ENCODE measurements at places on chromosomes 16 and 17. TPM values are rescaled to one million over a fixed set of nuclear protein-coding genes. Genes with fewer than 3 reads are reported as not detected.
A peak's percentile ranks its signal among the peaks of the same experiment; 100 is the strongest.

The ABCC12 gene
- not detected for total RNA-seq

The TEX19 gene
- not detected for total RNA-seq

The C17orf78 gene
- total RNA-seq = not detected

The CPHXL2 gene
- not detected for total RNA-seq

The NTN1 gene
- 0.17 TPM for total RNA-seq

DNA sequence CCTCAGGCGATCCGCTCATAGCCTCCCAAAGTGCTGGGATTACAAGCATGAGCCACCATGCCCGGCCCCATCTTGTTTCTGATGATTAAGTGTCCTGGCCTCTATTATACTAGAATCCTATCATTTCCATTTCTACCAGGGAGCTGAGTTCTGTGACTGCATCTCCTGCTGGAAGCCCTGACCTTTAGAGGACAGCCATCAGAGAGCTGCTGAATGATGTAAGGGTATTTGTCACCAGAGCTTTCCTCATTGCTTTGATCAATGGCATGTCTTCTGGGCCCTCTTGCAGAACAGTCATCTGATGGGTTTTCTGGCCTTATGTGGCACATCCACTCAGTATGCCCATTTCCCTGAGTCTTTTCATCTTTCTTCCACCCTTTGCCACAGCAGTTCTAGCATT is 39.9 kb downstream of the PSMD12 start:
- H3K36me3 ChIP-seq = no peaks in the 10 kb centered on the region
- no peak overlapping the region for H3K4me3 ChIP-seq
- no peaks in the 10 kb centered on the region for H3K4me1 ChIP-seq
- no peaks in the 10 kb centered on the region for H3K27me3 ChIP-seq
- no peak for DNase-seq
- no peak overlapping the region for H3K27ac ChIP-seq

DNA sequence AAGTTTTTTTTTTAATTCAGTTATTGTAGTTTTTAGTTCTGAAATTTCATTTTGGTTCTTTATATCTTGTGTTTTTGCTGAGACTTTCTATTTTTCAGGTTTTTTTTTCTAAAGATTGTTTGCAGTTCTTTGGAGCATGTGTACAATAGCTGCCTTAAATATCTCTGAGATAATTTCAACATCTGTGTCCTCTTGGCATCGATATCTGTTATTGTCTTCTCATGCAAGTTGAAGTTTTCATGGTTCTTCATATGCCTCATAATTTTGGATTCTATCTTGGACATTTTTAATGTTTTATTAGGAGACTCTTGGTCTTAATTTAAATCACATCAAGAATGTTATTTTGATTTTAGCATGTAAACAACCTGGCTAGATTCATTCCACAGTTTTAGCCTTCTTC is 22.8 kb downstream of the COX11 start:
- H3K27ac ChIP-seq = no peak overlapping the region
- no peaks in the 10 kb centered on the region for H3K36me3 ChIP-seq
- H3K4me1 ChIP-seq = no peaks in the 10 kb centered on the region
- no peak overlapping the region for H3K4me3 ChIP-seq
- DNase-seq = no peak

GRCh38 chr16:84754956-84755672 is 55.3 kb downstream of the USP10 start:
- H3K27ac ChIP-seq = peak overlapping the region; percentile 62
- H3K4me1 ChIP-seq = peaks cover 80% of the 10 kb centered on the region
- no peaks in the 10 kb centered on the region for H3K27me3 ChIP-seq
- H3K36me3 ChIP-seq = no peaks in the 10 kb centered on the region
- no peak for DNase-seq
- H3K4me3 ChIP-seq = no peak overlapping the region

- H3K27ac ChIP-seq = no peak overlapping the region
- DNase-seq = no peak
- peak overlapping the region; percentile 71 for H3K4me3 ChIP-seq
These were observed 45.4 kb downstream of the PRSS54 start for GRCh38 chr16:58249388-58249779.

DNA sequence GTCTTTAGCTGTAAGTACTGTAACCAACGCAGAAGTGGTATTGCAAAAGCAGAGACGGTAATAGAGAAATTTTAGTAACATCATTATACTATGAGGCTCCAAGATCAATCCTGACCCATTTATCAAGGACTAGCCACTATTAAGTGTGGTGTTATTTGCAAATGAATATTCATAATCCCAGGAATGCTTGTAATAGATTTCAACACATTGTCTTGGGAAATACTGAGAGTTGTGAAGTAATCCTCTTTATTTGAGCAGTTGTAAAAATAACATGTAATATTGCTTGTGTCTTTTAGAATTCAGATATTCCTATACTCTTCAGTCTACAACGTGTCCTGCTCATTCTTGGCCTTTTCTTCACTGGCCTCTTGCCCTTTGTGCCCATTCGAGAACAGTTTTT is 46.4 kb downstream of the GDPD1 start:
- H3K4me3 ChIP-seq = no peak overlapping the region
- no peaks in the 10 kb centered on the region for H3K27me3 ChIP-seq
- no peaks in the 10 kb centered on the region for H3K36me3 ChIP-seq
- no peaks in the 10 kb centered on the region for H3K4me1 ChIP-seq
- no peak overlapping the region for H3K27ac ChIP-seq

DNA sequence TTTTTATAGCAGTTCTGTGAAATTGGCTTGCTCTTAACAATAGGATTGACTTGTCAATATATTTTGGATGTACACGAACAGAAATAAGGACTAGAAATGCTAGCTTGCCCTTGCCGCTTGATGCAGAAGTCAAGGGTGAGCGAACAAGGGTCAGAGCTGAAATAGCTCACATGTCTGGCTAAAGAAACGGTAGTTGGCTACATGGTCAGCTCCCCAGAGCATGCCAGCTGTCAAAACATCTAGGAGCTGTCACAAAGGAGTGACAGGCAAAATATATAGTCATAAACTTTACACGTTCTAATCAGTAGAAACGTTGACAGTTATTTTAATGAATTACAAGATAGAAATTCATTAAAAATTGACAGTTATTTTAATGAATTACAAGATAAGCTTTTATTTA is 2.9 kb upstream of the MEIOB start:
- DNase-seq = no peak
- no peaks in the 10 kb centered on the region for H3K4me1 ChIP-seq
- H3K27me3 ChIP-seq = peaks cover 5% of the 10 kb centered on the region
- no peak overlapping the region for H3K4me3 ChIP-seq
- no peak overlapping the region for H3K27ac ChIP-seq

DNA sequence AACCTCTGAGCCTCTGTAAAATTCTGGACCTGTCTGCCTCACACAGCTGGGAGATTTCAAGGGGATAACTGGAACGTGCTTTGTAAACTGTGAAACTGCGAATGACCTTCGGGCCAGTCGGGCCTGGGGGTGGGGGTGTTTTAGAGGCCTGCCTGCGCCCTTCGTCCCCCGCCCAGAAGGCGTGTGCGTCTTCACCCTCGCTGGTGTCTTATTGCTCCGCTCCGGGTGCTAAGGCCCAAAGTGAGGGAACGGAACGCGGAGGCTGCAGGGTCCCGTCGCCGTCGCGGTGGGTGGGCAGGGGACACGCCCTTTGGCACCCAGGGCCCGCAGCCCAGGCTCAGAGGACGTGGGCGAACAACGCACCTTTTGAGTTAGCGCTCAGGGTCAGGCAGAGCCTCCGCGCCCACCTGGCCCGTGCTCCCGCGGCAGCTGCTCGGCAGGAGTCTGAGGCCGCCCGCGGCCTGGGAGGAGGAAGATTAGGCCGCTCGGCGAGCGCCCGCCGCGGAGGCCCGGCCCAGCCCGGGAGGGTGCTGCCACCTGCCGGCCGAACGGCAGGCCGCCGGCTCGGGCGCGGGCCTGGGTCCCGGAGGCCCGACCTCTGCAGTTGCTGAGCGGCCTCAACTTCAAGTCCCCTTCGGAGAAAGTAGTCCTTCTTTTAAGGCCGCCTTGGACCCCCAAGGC is 29.7 kb downstream of the DCAKD start:
- peak overlapping the region; percentile 60 for H3K4me3 ChIP-seq
- H3K27me3 ChIP-seq = peaks cover 13% of the 10 kb centered on the region
- peak; percentile 94 for DNase-seq
- no peak overlapping the region for H3K27ac ChIP-seq

GRCh38 chr16:13013043-13013442 is 111.6 kb downstream of the SHISA9 start:
- no peaks in the 10 kb centered on the region for H3K27me3 ChIP-seq
- H3K36me3 ChIP-seq = no peaks in the 10 kb centered on the region
- H3K4me1 ChIP-seq = no peaks in the 10 kb centered on the region
- DNase-seq = no peak

DNA sequence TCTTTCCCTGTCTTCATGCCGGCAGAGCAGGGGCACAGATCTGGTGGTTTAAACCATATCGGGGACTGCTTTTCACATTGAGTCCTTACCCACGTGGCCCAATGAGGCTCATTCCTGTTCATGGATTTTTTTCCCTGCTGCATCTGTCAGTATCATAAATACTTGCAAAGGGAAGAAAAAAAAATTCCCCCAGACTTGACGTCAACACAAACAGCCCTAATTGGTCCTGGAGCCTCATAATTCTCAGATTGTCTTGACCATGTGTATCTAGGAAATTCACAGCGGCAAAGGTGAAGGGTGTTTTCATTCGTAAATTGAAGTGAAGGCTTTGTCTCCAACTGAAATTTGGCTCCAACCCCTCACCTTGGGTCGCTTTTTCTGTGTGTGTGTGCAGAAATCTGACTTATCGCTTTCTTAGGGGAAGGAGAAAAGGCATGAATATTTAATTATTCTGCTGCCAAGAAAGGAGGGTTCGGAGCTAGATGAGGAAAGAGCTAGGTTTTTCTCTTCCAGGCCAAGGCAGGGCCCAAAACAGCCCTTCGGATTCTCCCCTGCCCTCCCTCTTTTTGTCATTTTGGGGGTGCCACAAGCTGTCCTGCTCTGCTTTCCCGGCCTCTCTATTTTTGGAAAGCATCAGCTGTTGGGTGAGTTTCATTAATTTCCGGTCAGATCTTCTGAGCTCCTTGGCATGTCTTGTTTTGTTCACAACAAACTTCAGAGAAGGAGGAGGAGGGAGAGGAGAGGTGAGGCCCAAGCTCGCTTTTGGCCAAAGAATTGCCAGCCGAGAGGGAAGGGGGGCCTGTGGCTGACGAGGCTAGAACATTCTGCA is 17.8 kb upstream of the CIBAR2 start:
- peak overlapping the region; percentile 76 for H3K27ac ChIP-seq
- H3K36me3 ChIP-seq = no peaks in the 10 kb centered on the region
- DNase-seq = no peak
- H3K27me3 ChIP-seq = no peaks in the 10 kb centered on the region
- H3K4me3 ChIP-seq = no peak overlapping the region
- H3K4me1 ChIP-seq = peaks cover 59% of the 10 kb centered on the region

DNA sequence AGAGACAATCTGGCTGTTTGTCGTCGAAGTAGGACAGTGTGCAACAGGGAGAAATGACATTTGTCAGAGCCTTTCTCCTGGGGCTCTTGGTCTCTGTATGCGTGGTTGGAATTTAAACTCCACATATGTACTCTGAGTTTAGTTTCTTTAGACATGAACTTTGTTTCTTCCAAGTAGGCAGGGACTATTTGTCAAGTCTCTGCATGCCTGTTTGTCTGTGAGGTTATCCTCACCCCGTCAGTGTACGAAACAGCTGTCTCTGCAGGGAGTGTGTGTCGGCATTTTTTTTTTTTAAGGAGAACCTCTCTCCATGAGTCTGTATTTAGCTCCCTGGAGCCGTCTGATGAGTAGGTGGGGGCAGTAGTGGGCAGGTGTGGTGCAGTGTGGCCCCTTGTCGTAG is 29.7 kb downstream of the NDEL1 start:
- DNase-seq = no peak
- no peaks in the 10 kb centered on the region for H3K4me1 ChIP-seq
- H3K36me3 ChIP-seq = no peaks in the 10 kb centered on the region
- no peak overlapping the region for H3K4me3 ChIP-seq

GRCh38 chr17:64546716-64547115 is 39.9 kb downstream of the CEP95 start:
- H3K4me1 ChIP-seq = no peaks in the 10 kb centered on the region
- no peak overlapping the region for H3K27ac ChIP-seq
- no peak overlapping the region for H3K4me3 ChIP-seq
- peaks cover 42% of the 10 kb centered on the region for H3K36me3 ChIP-seq
- no peak for DNase-seq

DNA sequence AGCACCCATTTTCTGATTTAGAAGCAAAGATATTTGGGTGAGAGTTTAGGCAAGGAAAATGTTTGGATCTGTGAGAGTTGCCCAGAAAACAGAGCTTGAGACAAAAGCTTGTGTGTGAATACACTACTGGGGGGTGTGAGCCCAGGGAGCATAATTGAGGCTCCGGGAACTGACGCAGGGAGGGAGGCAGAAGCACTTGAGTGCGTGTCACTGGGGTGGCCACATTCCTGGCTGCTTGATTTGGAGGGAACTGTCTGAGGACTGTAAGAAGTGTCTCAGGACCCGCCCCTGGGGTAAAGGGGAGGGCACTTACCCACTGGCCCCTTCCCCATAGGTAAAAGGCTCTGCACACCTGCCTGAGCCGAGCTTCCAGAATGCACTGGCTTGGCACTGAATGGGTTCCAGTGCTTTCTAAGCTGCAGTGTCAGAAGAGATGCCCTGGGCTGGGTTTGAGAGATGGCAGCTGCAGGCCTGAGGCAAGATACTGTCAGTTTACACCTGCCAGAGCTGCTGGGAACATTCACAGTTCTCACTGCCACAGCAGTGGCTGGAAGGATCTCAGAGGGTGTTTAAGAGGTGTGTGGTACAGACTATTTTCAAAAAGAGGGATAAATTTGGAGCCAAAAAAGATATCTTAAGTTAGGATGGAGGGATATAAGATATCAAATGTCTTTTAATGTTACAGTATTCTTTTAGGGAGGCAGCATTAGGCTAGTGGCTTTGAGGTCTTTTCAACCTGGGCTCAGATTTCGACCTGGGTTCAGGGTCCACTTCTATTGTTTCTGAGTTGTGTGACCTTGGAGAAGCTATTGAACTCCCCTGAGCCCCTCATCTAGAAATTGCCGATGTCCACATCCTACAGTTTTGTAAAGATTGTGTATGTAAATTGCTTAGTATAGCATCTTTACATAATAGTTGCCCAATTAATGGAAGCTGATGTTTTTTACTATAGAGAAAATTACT is 6.9 kb upstream of the TEX2 start:
- H3K36me3 ChIP-seq = no peaks in the 10 kb centered on the region
- H3K4me3 ChIP-seq = no peak overlapping the region
- no peak for DNase-seq
- H3K4me1 ChIP-seq = no peaks in the 10 kb centered on the region

- DNase-seq = no peak
- H3K36me3 ChIP-seq = no peaks in the 10 kb centered on the region
- no peaks in the 10 kb centered on the region for H3K4me1 ChIP-seq
- H3K4me3 ChIP-seq = no peak overlapping the region
- H3K27me3 ChIP-seq = no peaks in the 10 kb centered on the region
These were observed 52.5 kb downstream of the TEKT5 start for GRCh38 chr16:10641953-10642949.
